ENCODE measurements at places on chromosomes 3 and 15.
A peak's percentile ranks its signal among the peaks of the same experiment; 100 is the strongest.

DNA sequence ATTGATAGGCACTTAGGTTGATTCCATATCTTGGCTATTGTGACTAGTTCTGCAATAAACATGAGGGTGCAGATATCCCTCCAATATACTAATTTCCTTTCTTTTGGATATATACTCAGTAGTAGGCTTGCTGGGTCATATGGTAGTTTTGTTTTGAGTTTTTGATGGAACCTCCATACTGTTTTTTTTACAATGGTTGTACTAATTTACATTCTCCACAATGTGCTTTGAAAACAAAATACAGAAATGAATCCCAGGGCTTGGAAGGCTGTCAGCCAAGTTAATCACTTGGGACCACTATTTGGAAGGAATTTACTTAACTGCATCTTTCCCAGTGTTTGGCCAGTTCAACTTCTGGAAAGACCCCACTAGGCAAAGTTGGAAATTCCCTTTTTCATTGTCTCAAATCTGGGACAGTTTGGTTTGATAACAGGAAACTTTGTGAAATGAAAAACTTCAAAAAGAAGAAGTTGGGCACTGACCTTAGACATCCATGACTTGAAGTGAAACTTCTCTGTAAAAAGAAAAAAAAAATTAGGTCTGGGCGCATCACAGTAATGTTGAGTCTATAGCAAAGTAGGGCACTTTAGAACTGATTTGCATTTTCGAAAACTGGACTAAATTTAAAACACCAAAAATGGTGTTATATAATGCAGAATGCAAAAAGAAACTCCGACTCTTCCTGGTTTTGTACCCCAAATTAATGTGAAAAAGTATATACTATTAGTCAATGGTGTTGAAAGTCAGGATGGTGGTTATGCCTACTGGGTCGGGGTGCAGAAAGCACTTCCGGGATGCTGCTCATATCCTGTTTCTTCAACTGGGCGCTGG is 6.0 kb downstream of the CTSH start:
- peak; percentile 58 for DNase-seq

- no peak for DNase-seq
These were observed 57.6 kb upstream of the CHRM5 start for GRCh38 chr15:33910741-33911140.

DNA sequence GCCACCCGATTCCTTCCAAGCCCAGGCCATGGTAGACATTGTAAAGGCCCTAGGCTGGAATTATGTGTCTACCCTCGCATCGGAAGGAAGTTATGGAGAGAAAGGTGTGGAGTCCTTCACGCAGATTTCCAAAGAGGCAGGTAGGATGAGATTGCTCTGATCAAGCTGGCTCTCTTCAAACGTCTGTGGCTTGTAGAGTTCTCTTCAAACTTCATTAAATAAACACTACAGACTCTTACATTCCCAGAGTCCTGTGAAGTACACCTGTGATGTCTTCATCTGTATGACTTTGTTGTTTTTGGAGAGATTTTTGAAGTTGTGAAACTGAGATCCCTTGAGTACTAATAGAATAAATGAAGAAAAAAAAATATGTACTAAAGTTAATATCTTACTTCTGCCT is 285.6 kb downstream of the GRM7 start:
- DNase-seq, result no peak

GRCh38 chr3:104198131-104198530 is 1168.6 kb upstream of the ALCAM start:
- no peak for DNase-seq

- no peak for DNase-seq
These were observed 200.4 kb downstream of the ADAMTSL3 start for GRCh38 chr15:83854321-83854720.

GRCh38 chr15:98126326-98127085 is 166.0 kb downstream of the ARRDC4 start:
- no peak for DNase-seq

GRCh38 chr15:43854801-43855200 is 28.0 kb downstream of the WDR76 start:
- no peak for DNase-seq

GRCh38 chr15:31278061-31278445 is 48.6 kb upstream of the KLF13 start:
- DNase-seq, result no peak

DNA sequence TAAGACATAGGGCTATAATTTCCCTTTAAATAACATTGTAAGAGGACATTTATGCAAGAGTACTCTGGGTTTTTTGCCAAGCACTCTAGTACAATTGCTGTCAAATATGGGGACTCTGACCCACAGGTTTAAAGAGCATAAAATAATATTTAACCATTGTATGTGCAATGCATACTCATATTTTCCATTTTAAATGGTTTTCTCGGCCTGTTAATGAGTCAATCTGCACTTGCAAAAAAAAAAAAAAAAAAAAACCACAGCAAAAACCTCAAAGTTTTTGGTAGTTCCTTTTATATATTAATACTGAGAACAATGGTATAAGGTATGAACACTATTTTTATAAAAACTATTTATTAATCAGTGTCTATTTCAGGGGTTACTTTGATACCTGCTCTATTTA is 304.0 kb upstream of the CBLB start:
- DNase-seq, result peak; percentile 31

DNA sequence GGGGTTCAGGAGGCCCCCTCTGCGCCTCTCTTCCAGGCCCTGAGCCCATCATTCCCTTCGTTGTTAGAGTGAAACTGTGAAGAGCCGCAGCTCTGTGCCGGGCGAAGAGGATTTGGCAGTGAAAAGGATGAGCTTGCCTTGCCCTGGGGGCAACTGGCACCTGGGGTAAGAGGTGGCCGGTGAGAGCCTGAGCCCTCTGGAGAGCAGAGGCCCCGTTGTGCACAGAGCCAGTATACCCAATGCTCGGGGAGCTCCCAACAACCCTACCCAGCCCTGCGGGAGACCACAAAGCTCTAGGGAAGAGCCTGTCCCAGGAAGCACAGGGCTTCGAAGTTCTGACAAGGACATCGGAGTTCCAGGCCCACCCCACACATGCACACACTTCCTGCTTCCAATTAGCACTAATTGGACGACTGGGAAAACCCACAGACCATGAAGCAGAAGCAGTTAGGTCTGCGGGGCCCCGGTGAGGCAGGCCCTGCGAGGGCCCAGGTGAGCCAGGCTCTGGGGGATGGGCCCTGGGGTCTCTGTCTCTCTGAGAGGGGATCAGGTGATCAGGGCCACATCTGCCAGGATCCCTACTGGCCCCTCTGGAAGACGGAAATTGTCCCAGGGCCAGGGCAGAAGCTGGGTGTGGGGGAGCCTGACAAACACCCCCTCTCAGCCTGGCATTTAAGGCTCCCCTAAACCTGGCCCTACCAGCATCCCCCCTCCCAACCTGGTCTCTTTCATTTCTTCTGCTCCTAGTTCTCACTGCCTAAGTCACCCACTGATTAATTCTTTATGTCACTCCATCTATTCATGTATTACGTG is 27.9 kb upstream of the SFMBT1 start:
- no peak for DNase-seq

DNA sequence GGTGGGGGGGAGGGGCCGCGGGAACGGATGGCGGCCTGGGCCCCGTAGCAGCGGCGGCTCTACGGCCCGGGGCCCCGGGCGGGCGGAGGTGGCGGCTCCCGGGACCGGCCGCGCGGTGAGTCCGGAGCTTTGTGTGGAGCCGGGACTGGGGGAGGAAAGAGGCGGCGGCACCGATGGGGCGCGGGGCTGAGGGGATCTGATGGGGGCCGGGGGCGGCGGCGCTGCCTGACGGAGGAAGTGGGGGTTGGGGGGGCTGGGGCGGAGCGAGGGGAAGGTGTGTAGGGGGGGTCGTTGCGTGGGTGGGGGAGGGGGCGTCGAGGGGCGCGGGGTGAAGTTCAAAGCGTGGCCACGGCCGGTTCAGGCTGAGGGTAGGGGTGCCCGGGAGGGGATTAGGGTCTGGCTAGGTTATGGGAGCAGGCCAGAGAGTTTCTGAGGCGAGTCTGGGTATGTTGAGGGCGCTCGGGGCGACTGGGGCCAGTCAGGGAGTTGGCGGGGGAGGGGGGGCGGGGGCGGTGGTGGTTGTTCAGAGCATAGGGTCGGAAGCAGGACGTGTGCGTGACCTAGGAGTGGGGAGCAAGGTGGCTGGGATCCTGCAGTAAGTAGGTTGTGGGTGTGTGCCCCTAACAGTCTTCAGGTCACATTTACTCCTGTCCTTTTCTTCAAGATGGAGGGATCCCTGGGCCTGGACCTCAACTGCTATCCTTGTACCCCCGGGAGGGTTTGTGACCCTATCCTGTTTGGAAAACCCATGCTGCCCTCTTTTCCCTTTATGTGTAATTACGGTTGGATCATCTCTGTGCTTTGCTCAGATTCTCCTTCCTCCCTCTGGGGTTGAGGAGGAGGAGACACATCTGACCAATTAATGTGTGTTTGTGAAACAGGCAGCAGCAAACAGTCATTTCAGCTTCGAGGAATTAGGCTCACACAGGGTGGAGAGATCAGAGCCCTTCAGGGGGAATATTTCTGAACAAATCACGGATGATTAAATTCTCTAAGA is 644 bp downstream of the ZNF609 start:
- DNase-seq, result peak; percentile 50

- DNase-seq, result no peak
These were observed 8.2 kb downstream of the GRIP2 start for GRCh38 chr3:14531856-14532395.

- DNase-seq, result no peak
These were observed 170.1 kb downstream of the ROBO1 start for GRCh38 chr3:79597709-79598108.

DNA sequence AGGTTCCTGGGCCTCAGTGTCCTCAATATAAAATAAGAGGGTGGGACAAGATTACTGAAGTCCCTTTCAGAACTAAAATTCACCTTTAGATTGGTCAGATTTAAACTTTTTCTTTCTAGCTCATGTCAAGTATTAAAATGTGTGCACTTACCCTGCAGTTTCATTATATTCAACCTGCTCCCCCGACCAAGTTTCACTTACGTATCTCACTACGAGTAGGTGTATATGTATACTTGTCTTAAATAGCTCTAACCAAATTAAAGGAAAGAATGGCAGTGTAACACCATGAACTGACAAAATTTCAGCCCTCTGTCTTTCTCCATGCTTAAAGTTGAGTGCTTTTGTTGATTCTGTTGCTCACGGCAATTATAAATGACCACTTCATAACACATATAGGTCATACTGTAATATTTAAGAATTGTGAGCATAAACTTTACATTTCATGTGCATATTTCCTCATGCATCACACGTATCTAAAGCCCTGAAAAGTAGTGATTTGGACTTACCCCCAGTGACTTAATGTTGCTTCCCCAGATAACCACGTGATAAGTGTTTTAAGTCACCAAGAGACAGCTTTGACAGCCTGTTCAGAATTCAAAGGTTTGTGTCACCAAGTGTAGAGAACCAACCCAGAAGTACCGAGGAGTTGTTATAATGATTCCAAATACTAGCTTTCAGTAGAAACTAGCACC is 70.0 kb downstream of the PGPEP1L start:
- DNase-seq, result no peak

GRCh38 chr15:59524331-59524731 is 86.3 kb downstream of the FAM81A start:
- DNase-seq, result no peak

DNA sequence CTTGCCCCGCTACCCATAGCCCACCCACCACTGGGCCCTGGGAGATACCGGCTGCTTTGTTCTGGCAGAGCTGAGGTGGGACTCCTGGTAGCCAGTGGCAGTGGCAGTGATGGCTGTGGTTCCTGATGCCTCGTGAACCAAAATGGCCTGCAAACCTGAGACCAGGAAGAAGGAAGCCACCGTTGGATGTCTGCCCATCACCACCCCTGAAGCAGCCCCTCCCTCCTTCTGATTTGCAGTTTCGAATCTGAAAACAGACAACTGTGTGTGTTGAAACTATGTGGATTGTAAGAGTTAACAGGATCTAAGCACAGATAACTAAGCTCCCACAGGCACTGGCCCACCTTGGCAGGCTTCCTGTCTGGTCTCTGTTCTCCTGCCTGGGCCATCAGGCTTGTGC is 66.6 kb downstream of the NUP210 start:
- DNase-seq, result no peak

- DNase-seq, result no peak
These were observed 17.8 kb downstream of the STIMATE start for GRCh38 chr3:52879581-52879980.

DNA sequence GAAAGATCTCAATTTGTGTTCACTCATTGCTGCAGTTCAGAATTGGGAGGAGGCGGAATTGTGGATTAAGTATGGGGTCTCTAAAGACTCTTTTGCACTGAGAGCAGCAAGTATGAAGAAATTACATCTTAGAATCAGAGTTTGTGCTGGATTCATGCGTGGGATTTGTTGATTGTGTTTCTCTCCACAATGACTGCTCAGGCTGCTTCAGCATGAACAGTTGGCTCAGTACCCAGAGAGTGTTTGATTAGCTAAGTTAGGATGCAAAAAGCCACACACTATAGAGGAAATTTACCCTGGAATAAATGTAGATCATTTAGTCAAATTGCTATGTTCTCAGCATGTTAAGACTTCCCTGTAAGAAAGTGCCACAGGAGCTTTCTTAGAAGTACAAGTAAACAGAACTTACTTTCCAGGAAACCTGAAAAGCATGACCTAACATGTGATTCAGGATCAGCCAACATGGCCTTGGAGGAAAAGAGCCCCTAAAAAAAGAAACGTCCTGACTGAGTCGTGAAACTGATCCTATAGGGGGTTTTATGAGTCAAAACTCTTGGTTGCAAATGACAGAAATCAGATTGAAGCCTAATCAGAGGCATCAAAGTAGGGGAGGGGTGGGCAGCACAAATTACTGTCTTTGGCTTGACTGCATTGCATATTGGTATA is 32.6 kb downstream of the HHLA2 start:
- peak; percentile 2 for DNase-seq

- DNase-seq, result peak; percentile 19
These were observed 5.9 kb downstream of the RNU6-1 start for GRCh38 chr15:67833710-67834511.

- DNase-seq, result no peak
These were observed 5.9 kb downstream of the FLNB start for GRCh38 chr3:58013973-58014649.

DNA sequence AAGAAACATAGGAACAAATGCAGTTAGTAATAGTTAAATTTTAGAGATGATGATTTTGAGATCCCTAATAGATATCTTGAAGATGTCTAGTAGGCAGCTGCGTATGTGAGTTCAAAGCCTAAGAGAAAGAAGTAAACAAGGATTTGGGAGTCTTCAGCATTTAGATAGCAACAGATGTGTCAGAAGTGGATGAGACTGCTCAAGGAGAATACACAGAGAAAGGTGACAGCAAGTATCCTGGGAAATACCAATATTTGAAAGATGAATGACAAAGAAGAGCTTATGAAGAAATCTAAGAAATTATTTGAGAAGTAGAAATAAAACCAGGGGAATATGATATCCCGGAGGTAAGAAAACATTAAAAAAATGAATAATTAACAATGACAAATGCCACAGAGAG is 130.9 kb downstream of the PCCB start:
- DNase-seq, result no peak

DNA sequence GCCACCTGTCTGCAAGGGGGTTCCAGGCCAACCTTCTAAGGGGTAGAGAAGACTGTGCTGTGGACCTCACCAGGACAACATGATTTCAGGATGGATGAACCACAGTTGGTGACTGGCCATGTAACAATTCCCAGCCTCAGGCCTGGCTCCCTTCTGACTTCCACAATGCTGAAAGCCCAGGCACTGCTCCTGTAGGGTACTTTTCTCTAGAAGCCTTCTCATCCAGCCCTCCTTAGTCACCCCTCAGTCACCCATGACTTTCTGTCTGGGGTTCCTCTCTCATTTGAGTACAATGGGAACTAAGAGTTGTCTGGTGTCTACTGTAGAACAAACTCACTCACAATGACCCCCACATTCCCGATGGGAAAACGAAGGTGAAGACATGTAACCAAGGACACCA is 8.6 kb downstream of the ALS2CL start:
- no peak for DNase-seq
